Hypothalamus (tissue), 51 donors: ENCODE measurements at places on chromosomes 7 and 10.

- peak; percentile 24 for DNase-seq
Measured at GRCh38 chr10:71314028-71314693, 4.9 kb upstream of the SLC29A3 start.

DNA sequence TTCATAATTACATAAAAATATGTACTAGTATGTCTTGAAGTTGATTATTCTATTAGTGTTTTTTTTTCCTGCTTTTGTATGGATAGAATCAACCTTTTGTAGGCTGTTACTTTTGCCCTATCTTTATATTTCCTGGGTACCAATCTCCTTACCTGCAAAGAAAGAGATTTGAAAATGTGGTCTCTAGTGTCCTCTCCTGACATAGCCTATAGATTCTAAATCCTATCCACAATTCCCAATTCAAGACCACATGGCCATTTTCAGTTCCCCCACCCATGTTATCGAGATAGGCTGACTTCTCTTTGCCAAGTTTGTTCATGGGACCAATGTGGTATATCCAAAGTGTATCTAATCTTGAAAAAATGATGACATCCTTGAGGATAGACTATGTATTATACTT lies 269.4 kb upstream of the SEMA3D start:
- no peak for DNase-seq

GRCh38 chr10:131792011-131792651 lies 108.7 kb upstream of the PPP2R2D start:
- DNase-seq, result no peak

GRCh38 chr10:83536426-83536825 lies 602.9 kb upstream of the GHITM start:
- no peak for DNase-seq

DNA sequence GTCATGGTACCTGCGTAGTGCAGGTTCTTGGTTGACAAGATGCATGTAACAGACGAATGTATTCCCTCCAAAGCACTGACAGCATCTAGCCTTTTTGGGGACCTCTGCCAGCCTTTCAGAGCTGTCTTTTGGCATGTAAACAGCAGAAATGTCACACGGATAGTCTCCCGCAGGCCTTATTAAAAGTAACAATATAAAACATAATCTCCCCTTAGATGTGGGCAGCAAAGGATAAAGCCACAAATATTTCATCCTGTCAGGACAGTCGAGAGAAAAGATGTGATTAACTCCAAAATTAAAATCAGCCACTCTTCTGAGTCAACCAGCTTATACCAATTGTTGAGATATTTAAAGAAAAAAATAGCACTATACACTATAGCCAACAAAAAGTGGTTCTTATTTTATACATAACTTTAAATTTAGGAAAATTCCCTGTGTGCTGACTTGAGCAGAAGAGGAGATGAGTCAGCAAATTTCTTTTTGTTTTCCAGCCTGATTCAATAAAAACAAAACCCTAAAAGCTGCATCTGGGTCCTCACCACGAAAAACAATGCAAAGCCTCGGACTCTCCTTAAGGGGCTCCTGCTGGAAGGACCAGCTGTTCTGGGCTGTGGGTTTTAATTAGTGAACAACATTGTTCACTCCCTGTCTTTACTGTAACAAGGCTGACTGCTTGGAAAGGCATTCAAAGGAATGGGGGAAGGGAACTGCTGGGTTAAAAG lies 240.2 kb downstream of the ADAM12 start:
- no peak for DNase-seq

GRCh38 chr7:120442838-120443237 lies 169.9 kb downstream of the KCND2 start:
- no peak for DNase-seq

DNA sequence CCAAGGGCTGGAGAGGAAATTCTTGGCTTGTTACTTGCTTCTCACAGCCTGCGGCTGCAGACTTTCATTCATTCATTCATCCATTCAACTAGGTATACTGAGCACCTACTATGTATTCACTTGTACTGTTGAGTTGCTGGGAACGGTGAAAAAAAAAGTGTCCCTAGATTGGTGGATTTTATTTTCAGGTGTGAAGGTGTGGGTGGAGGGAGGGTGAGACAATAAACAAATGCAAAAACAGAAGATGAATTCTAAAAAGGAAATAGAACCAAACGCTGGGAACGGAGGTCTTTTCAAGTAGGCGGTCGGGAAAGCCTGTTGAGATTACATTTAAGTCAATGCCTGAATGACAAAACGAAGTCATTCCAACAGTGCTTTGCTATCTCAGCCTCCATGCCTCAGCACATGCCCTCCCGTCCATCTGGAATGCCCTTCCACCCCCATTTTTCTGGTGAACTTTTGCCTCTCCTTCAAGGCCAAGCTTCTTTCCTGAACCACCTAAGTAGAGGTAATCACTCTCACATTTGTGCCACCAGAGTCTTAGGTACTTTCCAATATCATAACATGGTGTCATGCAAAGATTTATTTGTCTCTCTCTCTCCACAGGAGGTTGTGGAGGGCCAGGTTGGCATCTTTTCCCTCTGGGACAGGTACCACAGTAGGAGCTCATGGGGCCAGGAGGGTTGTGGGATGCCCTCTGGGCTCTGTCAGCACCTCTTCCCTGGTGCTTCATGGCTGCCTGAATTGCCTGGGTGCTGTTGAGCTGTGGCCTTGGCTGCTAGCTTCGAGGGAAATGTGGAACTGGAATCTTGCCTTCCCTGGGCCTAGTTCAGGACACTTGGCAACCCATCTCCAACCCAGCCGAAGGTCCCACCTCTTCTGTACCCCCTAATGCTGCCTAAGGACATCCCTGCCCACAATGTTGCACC lies 5.5 kb downstream of the NKX2-3 start:
- DNase-seq, result no peak

- no peak for DNase-seq
Measured at GRCh38 chr7:112757337-112757736, 32.9 kb downstream of the TMEM168 start.

GRCh38 chr10:49710966-49711365 lies 31.5 kb downstream of the C10orf53 start:
- no peak for DNase-seq

GRCh38 chr10:6487920-6488319 lies 92.2 kb downstream of the PRKCQ start:
- DNase-seq, result no peak

DNA sequence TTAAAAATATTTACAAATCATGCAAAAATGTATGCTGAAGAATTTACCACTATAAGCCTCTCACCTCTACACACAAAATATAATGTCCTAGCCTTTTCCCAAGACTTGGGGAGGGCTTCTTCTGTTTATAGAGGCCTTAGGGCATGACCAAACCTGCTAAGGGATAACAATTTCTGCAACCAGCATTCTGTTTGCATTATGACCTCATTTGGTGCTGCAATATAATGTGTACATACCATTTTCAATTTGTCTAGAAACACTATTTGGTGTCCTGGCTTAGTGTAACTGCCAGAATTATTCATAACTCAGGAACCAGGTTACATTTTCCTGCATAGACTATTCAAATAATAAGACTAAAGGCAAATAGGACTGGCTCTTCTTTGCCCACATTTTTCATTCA lies 446.6 kb upstream of the SORCS1 start:
- DNase-seq, result no peak

DNA sequence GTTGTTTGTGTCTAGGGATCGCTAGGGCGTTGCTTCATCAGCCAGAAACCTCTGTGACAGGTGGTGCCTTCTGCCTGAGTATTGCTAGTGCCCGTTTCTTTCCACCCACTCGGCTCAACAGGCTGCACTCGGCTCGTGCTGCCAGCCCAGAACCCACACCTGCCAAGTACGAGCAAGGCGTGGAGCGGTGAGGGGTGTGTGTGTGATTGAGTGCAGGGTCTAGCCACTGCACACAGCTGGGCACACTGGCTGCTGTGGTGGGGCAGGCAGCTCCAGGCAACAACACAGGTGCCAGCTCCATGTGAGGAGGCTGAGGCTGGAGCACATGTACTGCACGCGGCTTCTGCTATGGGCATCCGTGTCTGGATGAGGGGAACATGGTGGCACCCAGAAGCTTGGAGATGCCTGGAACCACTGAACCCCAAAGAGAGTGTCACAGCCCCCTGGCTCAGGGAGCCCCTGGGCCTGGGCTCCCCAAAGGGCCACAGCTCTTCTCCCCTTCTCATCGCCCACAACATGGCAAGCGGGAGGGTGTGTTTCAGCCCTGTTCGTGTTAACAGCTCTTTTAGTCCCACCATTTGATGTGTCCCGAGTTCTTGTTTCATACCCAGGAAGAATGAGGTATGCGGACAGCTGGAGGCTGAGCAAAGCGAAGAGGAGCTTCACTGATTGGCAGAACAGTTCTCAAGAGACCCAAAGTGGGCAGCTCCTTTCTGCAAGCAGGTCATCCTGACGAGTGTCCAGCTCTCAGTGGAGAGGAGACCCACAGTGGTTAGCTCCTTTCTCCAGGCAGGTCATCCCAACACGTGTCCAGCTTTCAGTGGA lies 78.1 kb downstream of the HDAC9 start:
- no peak for DNase-seq

DNA sequence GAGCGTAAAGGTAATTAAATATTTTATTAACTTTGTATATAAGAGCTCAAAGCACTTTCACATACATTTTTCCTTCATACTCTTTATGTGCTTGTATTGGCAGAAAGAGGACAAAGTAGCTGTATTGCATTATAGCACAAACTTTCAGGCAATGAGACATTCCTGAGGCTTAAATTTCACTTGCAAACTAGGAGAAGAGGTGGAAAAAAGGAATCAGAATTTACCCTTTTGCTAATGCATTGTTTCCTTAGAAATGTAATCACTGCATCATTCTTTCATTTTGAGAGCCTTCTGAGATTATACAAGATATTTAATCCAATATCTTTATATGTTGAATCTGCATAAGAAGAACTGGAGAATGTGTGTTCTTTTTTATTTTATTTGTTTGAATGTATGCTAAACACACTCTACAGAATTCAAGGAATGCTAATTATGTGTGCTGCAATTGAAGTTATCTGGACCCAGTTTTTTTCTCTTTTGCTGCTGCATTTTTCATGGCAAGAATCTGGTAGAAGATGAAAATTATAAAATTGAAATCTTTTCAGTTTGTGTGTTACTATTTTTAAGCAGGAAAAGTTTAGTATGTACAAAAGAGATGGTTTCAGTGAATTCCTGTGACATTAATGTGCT lies 185.1 kb downstream of the NXPH1 start:
- no peak for DNase-seq

DNA sequence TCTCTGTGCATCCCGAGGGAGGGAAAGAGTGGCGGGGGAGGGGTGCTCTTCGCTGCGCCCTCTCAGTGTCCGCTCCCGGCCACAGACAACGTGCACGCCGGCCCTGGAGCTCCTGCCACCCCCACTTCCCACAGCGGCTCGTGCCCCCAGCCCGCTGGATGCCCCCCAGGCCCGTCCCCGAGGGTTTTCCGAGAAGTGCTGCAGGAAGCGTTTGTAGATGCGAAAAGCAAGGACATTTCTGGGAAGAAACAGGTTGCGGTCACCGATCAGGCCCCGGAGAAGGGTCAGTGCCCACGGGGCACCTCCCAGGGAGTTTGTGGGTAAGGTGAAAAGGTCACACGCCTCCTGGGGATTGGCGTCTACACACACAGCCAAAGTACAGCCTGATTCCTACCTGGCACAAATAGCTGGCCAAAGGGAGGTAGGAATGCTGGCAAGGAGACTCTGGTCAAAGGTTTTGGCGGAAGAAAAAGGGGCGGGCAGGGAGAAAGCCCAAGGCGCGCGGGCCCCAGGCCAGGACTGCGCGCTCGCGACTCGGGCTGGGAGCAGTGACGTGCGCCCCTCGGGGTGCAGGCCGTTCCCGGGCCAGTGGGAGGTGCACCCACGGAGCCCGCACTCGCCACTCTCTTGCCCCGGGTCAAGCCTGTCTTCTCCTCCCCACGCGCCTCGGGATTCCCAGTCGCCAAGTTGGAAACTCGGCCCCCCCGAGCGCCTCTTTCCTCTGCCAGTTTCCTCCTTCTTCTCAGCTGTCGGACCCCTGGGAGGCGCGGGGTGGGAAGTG lies 1.5 kb upstream of the NRP1 start:
- no peak for DNase-seq

- no peak for DNase-seq
Measured at GRCh38 chr10:28569506-28570159, 36.7 kb downstream of the WAC start.

GRCh38 chr7:125563557-125563956 lies 633.9 kb upstream of the POT1 start:
- DNase-seq, result no peak

DNA sequence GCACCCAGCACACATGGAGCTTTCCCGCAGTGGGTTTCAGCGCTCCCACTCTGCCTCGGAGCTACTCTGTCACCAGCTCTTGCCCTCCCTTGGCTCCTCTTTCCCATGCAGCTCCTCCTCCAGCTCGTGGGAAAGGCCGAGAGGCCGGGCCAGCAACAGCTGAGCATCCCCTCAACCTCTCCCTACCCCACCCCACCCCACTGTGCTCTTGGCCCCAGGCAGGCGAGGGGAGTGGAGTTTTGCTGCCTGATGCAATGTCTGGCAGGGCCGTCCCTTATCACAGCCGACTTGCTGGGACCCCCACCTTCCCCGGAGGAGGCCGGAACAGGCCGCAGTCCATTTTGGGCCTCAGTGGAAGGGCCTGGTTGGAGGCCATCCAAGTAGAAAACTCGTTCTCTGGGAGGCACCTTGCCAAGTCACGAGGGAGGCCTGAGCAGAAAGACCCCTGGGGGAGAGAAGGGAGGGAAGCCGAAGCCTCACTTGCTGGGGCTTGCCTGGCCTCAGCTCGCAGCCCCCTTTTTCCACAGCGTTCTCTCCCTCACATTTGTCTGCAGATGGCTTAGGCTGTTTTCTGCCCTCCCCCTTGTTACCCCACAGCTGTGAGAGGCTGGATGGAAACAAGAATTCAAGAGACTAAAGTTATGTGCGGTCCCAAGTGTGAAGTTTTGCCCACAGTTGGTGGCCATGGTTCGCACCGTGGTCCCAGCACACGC lies 35.3 kb downstream of the CHST3 start:
- peak; percentile 77 for DNase-seq

GRCh38 chr10:103795634-103796270 lies 59.6 kb downstream of the SH3PXD2A start:
- no peak for DNase-seq

DNA sequence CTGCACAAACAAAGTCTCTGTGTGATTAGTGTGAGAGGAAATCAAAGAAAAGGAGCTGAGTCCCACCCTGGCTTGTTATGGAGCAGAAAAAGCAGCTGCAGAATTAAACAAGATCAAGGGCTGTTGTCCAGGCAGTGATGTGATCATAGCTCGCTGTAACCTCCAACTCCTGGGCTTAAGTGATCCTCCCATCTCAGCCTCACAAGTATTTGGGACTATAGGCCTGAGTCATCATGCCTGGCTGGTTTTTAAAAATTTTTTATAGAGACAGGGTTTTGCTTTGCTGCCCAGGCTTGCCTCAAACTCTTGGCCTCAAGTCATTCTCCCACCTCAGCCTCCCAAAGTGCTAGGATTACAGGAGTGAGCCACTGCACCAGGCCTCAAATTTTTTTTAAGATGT lies 88.9 kb downstream of the IPMK start:
- no peak for DNase-seq

- no peak for DNase-seq
Measured at GRCh38 chr7:27130540-27131389, at the start of gene HOXA4. TSS of gene HOXA4 (minus strand) at chr7:27130757. CDS start at chr7:27130733, 24 bp downstream.

- no peak for DNase-seq
Measured at GRCh38 chr10:101146392-101147251, 15.5 kb downstream of the TLX1 start.
